ENCODE measurements at places on chromosomes 4 and X.

GRCh38 chrX:93868289-93868965 is 194.4 kb downstream of the FAM133A start:
- no peak for DNase-seq

GRCh38 chr4:101332424-101332823 is 14.9 kb downstream of the PPP3CA start:
- DNase-seq = no peak

GRCh38 chr4:165767671-165768070 is 105.4 kb upstream of the TLL1 start:
- DNase-seq = no peak

- peak; percentile 86 for DNase-seq
Observed at GRCh38 chr4:41143311-41144039, 70.9 kb downstream of the APBB2 start.

DNA sequence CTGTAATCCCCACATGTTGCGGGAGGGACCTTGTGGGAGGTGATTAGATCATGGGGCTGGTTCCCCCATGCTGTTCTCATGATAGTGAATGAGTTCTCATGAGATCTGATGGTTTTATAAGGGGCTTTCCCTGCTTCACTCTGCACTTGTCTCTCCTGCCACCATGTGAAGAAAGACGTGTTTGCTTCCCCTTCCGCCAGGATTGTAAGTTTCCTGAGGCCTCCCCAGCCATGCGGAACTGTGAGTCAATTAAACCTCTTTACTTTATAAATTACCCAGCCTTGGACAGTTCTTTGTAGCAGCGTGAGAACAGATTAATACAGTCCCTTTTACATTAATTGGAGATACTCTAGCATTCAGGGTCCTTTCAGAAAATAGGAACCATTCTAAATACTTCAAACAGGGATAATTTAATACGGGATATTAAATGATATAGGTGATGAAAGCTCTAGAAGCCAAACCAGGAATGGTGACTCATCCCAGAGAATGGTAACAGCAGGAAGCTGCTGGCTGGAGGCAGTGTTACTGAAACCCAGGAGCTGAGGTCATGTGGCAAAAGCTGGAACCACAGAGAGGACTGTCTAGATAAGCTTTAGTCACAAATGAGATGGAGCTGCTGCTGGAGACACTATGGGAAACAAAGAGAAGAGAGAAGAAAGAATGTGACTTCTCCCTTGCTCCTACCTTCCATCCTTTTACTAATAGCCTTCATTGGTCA is 57.3 kb downstream of the GSTCD start:
- peak; percentile 75 for DNase-seq

GRCh38 chrX:49291615-49292337 is 11.7 kb upstream of the GAGE10 start:
- DNase-seq = peak; percentile 55

- DNase-seq = peak; percentile 50
Observed at GRCh38 chr4:38069271-38069760, 109.1 kb downstream of the PTTG2 start.

DNA sequence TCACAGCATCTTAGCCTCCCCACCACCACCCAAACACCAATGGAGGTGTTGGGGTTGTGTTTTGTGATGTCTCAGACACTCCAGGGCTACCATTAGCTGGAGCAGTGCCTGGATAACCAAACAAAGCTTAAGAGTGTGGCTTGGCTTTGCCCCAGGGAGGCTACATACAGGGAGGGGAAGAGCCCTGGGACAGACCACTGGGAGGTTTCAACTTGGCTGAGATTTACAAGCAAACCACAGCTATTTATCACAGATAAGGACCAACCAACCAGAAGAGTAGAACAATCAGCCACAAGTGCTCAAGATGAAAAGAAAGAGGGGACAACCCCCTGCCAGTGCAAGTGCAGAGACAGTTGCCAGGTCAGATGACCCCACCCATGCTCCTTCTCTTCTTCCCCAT is 24.1 kb downstream of the SOX3 start:
- DNase-seq = peak; percentile 80
